Endothelial cell (in vitro differentiated cells): ENCODE measurements at places on chromosomes 16 and 17.

GRCh38 chr17:2338315-2338657 is 985 bp downstream of the SGSM2 start:
- DNase-seq = no peak
- H3K4me3 ChIP-seq = peak overlapping the region; percentile 93
- H3K4me1 ChIP-seq = peaks cover 12% of the 10 kb centered on the region
- peaks cover 10% of the 10 kb centered on the region for H3K27me3 ChIP-seq
- peak overlapping the region; percentile 64 for H3K27ac ChIP-seq

DNA sequence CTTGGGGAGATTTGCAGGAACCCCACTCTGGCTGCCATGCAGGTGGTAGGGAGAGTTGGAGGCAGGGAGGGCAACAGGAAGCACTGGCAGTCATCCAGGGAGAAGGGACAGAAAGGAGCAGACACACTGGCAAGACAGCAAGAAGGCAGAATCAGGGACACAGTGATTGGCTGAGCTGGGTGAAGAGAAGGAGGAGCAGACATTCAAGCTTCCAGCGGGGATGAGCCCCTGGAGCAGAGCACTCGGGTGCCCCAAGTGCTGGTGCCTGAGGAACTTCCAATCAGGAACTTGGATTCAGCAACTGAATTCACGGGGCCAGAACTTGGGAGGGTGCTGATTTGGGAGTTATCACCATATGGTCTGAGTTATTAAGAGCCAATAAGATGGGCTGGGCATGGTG is 6.3 kb upstream of the ITGA3 start:
- no peak overlapping the region for H3K27ac ChIP-seq
- no peak for DNase-seq
- no peaks in the 10 kb centered on the region for H3K36me3 ChIP-seq
- peaks cover 4% of the 10 kb centered on the region for H3K4me1 ChIP-seq
- H3K4me3 ChIP-seq = no peak overlapping the region
- H3K27me3 ChIP-seq = peaks cover 13% of the 10 kb centered on the region

GRCh38 chr17:58308173-58308984 is 20.2 kb downstream of the TSPOAP1 start:
- no peak overlapping the region for H3K27ac ChIP-seq
- H3K27me3 ChIP-seq = peaks cover 17% of the 10 kb centered on the region
- H3K4me1 ChIP-seq = no peaks in the 10 kb centered on the region
- H3K36me3 ChIP-seq = peaks cover 4% of the 10 kb centered on the region
- DNase-seq = peak; percentile 68
- no peak overlapping the region for H3K4me3 ChIP-seq

DNA sequence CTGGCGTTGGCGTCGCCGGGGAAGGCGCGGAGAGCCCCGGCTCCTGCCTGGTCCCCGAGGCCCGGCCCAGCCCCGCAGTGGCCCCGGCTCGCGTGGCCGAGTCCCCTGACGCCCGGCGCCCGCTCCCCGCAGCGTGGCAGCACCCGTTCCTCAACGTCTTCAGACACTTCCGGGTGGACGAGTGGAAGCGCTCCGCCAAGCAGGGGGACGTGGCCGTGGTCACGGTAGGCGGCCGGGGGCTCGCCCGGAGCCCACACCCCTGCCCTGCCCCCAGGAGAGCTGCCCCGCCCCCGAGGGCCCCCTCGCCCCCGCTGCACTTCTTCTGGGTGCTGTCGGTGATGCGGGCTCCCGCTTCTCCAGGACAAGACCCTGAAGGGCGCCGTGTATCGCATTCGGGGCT is 466 bp downstream of the WDR90 start:
- no peak overlapping the region for H3K27ac ChIP-seq
- no peak for DNase-seq
- H3K4me1 ChIP-seq = no peaks in the 10 kb centered on the region
- H3K4me3 ChIP-seq = peak overlapping the region; percentile 76

- no peak overlapping the region for H3K4me3 ChIP-seq
- peak; percentile 71 for DNase-seq
- peaks cover 6% of the 10 kb centered on the region for H3K4me1 ChIP-seq
- H3K36me3 ChIP-seq = no peaks in the 10 kb centered on the region
- no peak overlapping the region for H3K27ac ChIP-seq
- peaks cover 6% of the 10 kb centered on the region for H3K27me3 ChIP-seq
Measured at GRCh38 chr16:65117811-65118448, 3.9 kb downstream of the CDH11 start.

DNA sequence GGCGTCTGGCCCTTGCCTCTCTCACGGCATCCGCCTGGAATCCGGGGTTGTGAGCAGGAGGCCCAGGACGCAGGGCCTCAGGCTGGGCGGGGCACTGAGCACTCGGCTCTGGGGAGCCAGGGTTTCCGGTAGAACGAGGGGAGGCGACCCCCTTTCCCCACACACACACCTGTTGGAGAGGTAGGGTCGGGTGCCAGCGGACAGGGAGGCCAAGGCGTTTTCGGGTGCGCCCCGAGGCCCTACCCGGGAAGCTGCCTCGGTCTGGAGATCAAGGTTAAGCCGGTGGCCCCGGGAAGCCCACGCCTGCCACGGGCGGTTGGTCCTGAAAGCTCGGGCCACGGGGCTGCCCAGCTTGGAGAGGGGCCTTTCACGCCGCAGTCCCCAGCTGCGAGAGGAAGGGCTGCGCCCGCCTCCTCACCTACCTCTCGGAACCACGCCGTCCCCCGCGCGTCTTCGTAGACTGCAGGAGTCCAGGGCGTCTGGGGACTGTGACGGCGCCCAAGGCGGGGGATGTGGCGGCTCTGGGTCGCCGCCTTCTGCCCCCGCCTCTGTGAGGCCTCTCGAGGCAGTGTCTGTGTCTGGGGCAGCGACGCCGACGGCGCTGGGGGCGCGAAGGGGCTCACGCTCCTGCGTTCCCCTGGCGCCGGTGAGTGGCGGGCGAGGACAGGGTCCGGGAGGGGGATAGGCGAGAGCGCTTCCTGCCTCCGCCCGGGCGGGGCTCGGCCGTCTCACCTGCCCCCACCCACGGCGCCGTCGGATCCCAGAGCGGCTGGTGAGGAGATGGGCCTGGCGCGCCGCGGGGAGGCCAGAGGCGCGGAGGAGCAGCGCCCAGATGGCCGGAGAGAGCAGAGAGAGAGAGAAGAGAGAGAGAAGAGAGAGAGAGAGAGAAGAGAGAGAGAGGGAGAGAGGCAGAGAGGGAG is 20.3 kb upstream of the HOXB9 start:
- no peaks in the 10 kb centered on the region for H3K36me3 ChIP-seq
- peaks cover 5% of the 10 kb centered on the region for H3K4me1 ChIP-seq
- H3K4me3 ChIP-seq = no peak overlapping the region
- H3K27ac ChIP-seq = no peak overlapping the region
- peaks cover 33% of the 10 kb centered on the region for H3K27me3 ChIP-seq
- DNase-seq = no peak

- peaks cover 27% of the 10 kb centered on the region for H3K4me1 ChIP-seq
- H3K27me3 ChIP-seq = peaks cover 1% of the 10 kb centered on the region
- DNase-seq = no peak
Measured at GRCh38 chr17:76840884-76841775, 27.1 kb upstream of the MGAT5B start.

DNA sequence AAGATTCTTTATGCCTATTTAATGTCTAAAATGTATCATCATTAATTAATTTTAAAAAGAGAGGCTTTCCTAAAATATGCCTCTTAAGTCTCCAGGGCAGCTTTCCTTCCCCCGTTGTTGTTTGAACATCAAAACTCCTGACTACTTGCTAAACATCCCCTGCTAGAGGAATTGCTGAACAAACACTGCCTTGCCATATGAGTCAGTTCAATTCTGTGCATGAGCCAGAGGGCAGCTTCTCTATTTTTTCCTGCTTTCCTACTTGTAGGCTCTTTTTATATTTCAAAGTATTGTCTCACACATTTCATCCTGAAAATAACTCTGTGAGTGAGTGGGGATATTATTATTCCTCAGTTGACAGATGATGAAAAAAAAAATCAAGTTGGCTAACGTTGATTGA is 143.4 kb downstream of the HS3ST4 start:
- H3K36me3 ChIP-seq = no peaks in the 10 kb centered on the region
- no peak for DNase-seq
- H3K4me1 ChIP-seq = peaks cover 8% of the 10 kb centered on the region
- H3K27me3 ChIP-seq = no peaks in the 10 kb centered on the region

DNA sequence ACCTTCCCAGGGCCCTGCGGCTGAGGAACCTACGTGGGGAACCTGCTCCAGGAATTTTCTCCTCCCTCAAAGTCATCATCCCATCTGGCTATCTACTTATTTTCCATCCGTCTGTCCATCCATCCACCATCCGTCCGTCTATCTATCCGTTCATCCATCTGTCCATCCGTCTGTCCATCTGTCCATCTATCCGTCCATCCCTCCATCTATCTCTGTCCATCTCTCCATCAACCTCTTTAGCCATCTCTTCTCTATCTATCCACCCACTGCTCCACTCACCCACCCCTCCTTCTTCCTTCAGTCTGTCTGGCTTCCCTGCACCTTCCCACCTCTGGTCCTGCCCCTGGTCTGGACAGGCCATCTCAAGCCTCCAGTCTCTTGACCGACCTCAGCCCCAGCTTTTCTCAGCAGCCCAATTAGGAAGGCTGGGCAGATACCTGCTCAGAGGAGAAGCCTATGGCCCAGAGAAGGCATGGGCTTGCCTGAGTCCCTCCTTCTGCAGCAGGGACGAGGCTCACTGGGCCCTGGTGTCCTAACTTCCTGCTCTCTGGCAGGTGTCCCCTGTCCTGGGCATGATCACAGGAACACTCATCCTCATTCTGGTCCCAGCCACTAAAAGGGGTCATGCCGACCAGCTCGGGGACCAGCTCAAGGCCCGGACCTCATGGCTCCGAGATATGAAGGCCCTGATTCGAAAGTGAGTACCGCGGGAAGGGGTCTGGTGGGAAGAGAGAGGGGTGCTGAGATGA is 23.0 kb downstream of the MYBBP1A start:
- peak overlapping the region; percentile 69 for H3K4me3 ChIP-seq
- DNase-seq = no peak
- peak overlapping the region; percentile 95 for H3K27ac ChIP-seq
- peaks cover 47% of the 10 kb centered on the region for H3K4me1 ChIP-seq
- peaks cover 12% of the 10 kb centered on the region for H3K27me3 ChIP-seq

DNA sequence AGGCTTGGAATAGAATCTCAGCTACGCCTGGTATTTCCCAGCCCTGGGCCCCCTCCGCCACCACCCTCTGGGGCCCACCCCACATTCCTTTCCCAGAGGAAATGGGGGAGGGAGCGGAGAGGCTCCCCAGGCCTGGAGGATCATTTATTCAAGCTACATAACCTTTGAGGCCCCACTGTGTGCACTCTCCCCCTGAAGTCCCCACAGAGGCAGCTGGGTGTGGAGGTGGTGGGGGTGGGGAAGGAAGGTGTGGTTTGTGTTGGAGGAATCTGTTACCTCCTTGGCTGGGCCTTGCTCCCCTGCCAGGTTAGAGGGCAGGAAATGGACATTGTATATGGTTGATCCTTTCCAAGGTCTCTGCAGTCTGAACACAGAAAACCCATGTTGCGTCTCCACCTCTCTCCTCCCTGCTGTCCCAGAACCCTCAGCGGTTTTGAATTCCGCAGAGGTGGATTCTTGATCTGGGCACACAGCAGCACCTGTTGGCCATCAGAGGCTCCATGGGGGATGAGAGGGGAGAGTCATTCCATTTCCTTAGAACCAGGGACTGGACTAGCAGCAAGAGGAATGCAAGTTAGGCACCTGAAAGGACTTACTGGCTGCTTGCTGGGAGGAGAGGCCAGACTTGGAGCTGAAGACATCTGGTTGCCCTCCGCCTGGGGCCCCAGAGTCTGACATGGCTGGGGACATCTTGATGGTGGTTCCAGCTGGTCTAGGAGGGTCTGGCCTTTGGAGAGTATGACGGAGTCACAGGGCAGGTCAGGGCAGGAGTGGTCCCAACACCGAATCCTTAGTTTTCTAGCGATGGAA is 23.0 kb downstream of the ARHGAP23 start:
- DNase-seq = peak; percentile 48
- H3K36me3 ChIP-seq = peaks cover 10% of the 10 kb centered on the region
- H3K4me1 ChIP-seq = peaks cover 56% of the 10 kb centered on the region
- H3K27me3 ChIP-seq = peaks cover 23% of the 10 kb centered on the region
- peak overlapping the region; percentile 88 for H3K4me3 ChIP-seq

GRCh38 chr17:13306310-13306962 is 288.6 kb upstream of the ELAC2 start:
- H3K36me3 ChIP-seq = no peaks in the 10 kb centered on the region
- no peaks in the 10 kb centered on the region for H3K4me1 ChIP-seq
- H3K27me3 ChIP-seq = peaks cover 2% of the 10 kb centered on the region
- no peak overlapping the region for H3K4me3 ChIP-seq
- no peak overlapping the region for H3K27ac ChIP-seq

DNA sequence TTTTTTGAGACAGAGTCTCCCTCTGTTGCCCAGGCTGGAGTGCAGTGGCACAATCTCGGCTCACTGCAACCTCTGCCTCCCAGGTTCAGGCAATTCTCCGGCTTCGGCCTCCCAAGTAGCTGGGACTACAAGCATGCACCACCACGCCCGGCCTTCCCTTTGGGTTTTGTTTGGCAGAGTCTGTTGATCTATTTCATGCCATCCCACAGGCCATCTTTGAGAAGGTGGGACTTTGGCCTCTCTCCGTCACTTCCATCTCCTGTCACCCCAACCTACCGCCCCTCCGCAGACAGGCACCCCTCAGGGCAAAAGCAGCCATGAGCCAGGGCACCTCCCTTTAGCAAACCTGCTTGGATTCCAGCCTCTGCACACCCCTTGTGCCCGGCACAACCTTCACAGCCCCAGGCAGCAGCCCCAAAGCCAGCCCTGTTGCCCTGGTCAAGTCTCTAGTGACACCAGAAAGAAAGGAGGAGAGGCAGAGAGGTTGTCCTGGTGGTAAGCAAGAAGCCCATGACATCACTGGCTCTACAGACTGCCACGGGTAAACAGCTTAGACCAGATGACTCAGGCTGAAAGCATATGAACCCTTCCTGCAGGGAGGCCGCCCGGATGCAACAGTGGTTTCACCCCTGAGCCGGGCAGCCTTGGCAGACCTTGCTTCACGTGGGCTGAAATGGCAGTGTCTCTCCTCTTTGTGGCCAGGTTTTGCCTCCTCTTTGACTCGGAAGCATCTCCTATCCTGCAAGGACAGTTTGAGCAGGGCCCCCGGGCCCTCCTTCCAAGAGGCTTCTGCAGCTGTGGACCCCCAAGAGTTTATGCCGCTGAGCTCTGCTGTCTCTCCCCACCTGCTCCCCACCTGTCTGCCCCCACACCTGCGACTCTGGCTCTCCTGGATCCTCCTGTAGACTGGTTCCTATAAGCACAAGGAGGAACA is 8.1 kb upstream of the TIMP2 start:
- no peak overlapping the region for H3K4me3 ChIP-seq
- H3K36me3 ChIP-seq = no peaks in the 10 kb centered on the region
- DNase-seq = no peak
- peaks cover 7% of the 10 kb centered on the region for H3K4me1 ChIP-seq
- no peak overlapping the region for H3K27ac ChIP-seq

GRCh38 chr16:12199524-12199923 is 223.0 kb downstream of the SNX29 start:
- no peak overlapping the region for H3K27ac ChIP-seq
- no peaks in the 10 kb centered on the region for H3K36me3 ChIP-seq
- peaks cover 1% of the 10 kb centered on the region for H3K27me3 ChIP-seq
- H3K4me1 ChIP-seq = no peaks in the 10 kb centered on the region

GRCh38 chr17:18932360-18933055 is 19.5 kb upstream of the SLC5A10 start:
- H3K4me1 ChIP-seq = no peaks in the 10 kb centered on the region
- H3K36me3 ChIP-seq = peaks cover 9% of the 10 kb centered on the region
- DNase-seq = no peak
- H3K27me3 ChIP-seq = no peaks in the 10 kb centered on the region
- H3K27ac ChIP-seq = no peak overlapping the region
- no peak overlapping the region for H3K4me3 ChIP-seq
